ENCODE measurements at places on chromosomes 3 and 15.

DNA sequence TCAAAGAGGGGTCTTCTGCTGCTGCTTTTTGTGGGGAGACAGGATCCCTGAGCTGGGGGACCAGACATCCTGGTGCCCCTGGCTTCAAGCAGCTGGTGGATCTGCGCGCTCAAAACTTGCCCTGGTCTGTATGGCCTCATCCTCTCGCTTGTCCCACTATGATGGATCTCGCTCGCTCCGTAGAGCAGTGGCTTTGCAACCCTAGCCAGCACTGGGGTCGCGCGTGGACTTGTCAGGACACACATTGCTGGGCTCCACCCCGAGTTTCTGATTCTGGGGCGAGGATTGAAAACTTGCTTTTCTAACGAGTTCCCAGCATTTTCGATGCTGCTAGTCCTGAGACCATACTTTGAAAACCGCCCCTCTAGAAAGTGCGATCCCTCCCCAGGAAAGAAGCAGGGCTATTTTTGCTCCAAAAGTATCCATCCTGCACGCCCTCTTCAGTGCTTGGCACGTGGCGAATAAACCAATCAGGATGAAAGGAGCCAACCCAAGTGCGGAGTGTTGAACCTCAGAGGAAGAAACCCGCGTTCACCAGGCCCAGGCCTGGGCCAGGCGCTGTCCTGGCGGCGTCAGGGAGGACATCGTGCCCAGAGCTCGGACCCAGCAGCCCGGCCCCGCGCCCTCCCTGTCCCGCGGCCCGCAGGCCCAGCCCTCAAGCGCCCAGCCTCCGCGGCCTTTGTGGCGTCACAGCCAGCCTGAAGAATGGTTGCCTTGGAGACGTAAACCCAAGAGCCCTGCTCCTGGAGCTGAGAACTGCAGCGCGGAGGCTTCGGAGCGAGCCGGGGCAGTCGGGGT is at the start of gene CFAP100:
TSS of gene CFAP100 (plus strand) at position 731 of the 798 bp plus-strand sequence. CDS start 1,092 bp downstream, outside the sequence.
- no peak for DNase-seq

- DNase-seq = no peak
Observed at GRCh38 chr3:140205598-140205997, 270.6 kb downstream of the CLSTN2 start.

GRCh38 chr15:44081026-44082013 is 113.8 kb downstream of the FRMD5 start:
- DNase-seq = no peak

DNA sequence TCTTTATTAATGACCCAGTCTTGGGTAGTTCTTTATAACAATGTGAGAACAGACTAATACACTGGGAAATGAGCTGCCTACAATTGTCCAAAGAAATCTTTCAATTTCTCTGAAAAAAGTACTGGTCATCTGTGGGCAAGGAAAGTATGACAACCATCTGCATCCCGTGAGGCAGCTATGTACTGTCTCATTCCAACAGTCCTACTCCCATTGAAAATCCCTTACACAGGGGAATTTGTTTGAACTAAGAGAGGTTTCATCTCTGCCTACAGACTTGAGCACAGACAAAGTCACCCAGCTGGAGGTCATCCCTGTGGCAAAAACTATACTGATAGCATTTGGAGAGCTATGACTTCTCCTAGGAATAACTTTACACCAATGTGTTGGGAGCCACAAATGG is 27.1 kb downstream of the SHC4 start:
- no peak for DNase-seq

DNA sequence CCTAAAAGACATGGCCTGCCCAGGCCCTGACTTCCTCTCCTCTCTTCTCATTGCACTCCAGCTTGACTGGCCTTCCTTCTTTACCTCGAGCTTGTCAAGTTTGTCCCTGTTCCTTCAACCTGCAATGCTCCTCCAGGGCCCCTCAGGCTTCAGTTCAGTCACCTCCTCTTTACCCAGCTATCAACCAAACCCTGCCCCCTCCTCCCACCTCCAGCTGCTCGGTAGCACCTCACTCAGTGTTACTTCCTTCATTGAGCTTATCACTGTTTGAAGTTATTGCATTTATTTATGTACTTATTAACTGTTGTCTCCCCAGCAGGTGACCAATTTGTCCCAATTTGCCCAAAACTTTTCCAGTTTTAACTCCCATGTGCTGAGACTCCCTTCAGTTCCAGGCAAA is 95.8 kb upstream of the UBE2E1 start:
- DNase-seq = no peak

DNA sequence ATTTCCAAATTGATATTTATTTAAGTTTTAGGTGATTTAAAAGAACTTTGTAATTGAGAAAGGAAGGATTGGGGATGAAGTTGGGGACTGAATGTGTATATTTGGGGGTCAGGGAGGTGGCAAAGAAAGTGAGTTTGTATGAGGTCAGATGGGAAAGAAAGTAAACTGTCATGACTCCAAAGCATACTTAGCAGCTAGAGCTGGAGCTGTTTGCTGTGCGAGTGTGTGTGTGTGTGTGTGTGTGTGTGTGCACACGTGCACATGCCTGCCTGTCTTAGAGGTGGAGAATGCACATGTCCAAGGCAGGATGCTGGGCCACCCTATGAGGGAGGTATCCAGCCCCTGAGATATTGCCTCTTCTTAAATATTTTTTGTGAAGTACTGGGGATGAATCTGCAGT is 21.0 kb downstream of the BOC start:
- DNase-seq = no peak

DNA sequence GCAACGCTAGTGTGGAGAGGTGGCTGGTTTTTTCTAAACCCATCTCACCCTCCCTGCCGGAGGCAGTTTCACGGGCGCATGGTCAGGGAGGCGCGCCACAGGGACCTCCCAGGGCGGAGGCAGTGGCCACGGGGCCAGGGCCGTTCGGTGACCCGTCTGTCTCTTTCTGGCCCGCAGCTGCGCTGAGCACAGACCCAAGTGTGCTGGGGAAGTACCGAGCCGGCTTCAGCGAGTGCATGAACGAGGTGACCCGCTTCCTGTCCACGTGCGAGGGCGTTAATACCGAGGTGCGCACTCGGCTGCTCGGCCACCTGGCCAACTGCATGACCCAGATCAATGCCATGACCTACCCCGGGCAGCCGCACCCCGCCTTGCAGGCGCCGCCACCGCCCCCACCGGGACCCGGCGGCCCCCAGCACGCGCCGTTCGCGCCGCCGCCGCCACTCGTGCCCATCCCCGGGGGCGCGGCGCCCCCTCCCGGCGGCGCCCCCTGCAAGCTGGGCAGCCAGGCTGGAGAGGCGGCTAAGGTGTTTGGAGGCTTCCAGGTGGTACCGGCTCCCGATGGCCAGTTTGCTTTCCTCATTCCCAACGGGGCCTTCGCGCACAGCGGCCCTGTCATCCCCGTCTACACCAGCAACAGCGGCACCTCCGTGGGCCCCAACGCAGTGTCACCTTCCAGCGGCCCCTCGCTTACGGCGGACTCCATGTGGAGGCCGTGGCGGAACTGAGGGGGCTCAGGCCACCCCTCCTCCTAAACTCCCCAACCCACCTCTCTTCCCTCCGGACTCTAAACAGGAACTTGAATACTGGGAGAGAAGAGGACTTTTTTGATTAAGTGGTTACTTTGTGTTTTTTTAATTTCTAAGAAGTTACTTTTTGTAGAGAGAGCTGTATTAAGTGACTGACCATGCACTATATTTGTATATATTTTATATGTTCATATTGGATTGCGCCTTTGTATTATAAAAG is 1.8 kb downstream of the HES1 start:
- no peak for DNase-seq

- DNase-seq = no peak
Observed at GRCh38 chr3:54122324-54123002, at the start of gene CACNA2D3. Gene CACNA2D3, plus strand, starts transcription at chr3:54122552.

DNA sequence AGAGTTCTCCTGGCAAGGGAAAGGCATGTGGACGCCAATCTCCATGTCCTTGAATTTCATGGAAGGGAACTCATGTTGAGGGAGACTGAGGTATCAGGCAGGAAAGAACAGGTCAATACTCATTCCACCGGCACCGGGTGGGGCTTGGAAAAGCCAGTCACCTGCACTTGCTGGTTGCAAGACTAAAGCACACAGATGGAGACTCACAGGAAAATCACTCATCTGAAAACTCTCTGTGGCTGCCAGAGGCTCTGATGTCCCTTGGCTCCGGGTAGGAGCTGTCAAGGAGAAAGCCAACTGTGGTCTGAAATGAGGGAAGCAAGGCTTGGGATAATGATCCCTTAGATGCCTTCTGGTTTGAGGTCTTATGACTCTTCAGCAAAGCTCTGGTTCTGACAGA is 8.7 kb upstream of the CGNL1 start:
- DNase-seq = no peak

GRCh38 chr15:93865586-93865985 is 365.8 kb upstream of the MCTP2 start:
- DNase-seq = no peak

- no peak for DNase-seq
Observed at GRCh38 chr15:57752436-57752835, 45.9 kb downstream of the POLR2M start.

GRCh38 chr3:183556722-183557121 is 1.2 kb upstream of the KLHL6 start:
- DNase-seq = no peak

GRCh38 chr3:186236357-186237020 is 125.5 kb downstream of the DGKG start:
- DNase-seq = no peak

GRCh38 chr3:159872374-159873109 is 116.1 kb upstream of the IL12A start:
- DNase-seq = no peak

DNA sequence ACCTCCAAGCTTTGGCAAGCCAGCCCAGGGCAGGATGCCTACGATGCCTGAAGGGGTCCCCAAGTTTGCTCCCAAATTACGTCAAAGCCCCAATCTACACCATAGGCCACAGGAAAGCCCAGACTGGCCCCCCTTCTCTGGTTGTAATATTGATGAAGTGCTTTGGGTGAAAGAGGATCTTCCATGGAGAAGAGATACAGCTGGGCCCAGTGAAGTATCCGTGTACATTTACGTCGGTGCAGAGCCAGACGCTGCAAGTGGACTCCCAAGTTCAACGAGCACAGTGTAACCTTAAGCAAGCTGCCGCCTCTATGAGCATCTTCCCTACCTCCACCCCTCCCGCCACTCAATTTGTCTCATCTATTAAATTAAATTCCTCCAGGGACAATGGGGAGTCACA is 100.1 kb upstream of the TPM1 start:
- no peak for DNase-seq
